ENCODE measurements at places on chromosomes 5 and 9. TPM values are rescaled to one million over a fixed set of nuclear protein-coding genes. Genes with fewer than 3 reads are reported as not detected.

UGCG gene
- 52.6 TPM for total RNA-seq

GFRA3 gene
- 1.9 TPM for total RNA-seq

DOCK2 gene
- 11.3 TPM for total RNA-seq

LCP2 gene
- 6.7 TPM for total RNA-seq

CKMT2 gene
- 10.2 TPM for total RNA-seq

IGFBPL1 gene
- 2.6 TPM for total RNA-seq

CBY3 gene
- not detected for total RNA-seq

PPP3R2 gene
- not detected for total RNA-seq

ARID3C gene
- total RNA-seq = not detected

GRXCR2 gene
- total RNA-seq = not detected

SLC6A19 gene
- not detected for total RNA-seq

PTPN3 gene
- total RNA-seq = 3.4 TPM

AGXT2 gene
- total RNA-seq = not detected

PAPPA gene
- total RNA-seq = 3.4 TPM

PRSS3 gene
- total RNA-seq = not detected

IL17B gene
- 3.0 TPM for total RNA-seq

PDLIM7 gene
- 863 TPM for total RNA-seq

SLC23A1 gene
- not detected for total RNA-seq

COL27A1 gene
- 4.2 TPM for total RNA-seq

SLC6A7 gene
- not detected for total RNA-seq

PLGRKT gene
- 8.8 TPM for total RNA-seq

BTNL3 gene
- total RNA-seq = not detected

NR6A1 gene
- total RNA-seq = 0.40 TPM

KIF27 gene
- total RNA-seq = 6.1 TPM

NTNG2 gene
- 0.81 TPM for total RNA-seq

SNCB gene
- not detected for total RNA-seq

TMEM8B gene
- 23.8 TPM for total RNA-seq

LCN12 gene
- total RNA-seq = not detected

Data from gastroesophageal sphincter (tissue), 4 donors.